HuH-7 (cell line): ENCODE measurements at places on chromosomes 3 and 15.

DNA sequence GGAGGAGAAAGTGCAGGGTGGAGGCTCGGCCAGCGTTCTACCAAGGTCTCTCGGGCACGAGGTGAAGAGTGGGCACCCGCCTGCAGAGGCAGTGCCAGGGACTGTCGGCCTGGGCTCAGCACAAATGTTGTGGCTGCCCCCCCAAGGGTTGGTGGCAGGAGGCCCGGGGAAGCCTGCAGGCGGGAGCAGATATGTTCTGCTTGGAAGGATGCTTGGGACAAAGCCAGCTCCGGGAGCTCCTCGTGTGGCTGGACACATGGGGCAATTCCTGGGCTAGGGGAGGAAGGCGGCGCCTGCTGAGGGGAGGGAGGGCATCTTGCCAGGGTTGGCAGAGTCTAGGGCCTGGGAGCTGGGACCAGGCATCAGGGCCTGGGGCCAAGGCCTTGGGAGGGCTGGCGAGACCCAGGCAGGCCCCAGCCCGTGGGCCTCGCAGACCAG, 30.4 kb upstream of the FBLN2 start:
- no peak for DNase-seq

- DNase-seq, result no peak
Measured at GRCh38 chr3:175312791-175313190, 453.7 kb downstream of the NAALADL2 start.

DNA sequence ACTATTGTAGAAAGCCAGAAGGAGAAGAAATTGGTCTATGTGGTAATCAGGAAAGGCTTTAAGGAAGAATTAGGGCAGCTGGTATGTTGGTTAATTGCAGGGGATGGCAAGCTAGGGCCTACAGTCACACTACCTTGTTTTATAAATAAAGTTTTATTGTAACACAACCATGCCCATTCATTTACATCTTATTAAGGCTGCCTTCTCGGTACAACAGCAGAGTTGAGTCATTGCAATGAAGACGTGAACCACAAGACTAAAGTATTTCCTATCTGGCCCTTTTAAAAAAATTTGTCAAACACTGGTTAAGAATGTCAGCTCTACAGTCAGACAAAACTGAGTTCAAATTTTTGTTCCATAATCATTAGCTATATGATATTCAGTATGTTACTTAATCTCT, 8.3 kb downstream of the SERPINI1 start:
- DNase-seq, result no peak

DNA sequence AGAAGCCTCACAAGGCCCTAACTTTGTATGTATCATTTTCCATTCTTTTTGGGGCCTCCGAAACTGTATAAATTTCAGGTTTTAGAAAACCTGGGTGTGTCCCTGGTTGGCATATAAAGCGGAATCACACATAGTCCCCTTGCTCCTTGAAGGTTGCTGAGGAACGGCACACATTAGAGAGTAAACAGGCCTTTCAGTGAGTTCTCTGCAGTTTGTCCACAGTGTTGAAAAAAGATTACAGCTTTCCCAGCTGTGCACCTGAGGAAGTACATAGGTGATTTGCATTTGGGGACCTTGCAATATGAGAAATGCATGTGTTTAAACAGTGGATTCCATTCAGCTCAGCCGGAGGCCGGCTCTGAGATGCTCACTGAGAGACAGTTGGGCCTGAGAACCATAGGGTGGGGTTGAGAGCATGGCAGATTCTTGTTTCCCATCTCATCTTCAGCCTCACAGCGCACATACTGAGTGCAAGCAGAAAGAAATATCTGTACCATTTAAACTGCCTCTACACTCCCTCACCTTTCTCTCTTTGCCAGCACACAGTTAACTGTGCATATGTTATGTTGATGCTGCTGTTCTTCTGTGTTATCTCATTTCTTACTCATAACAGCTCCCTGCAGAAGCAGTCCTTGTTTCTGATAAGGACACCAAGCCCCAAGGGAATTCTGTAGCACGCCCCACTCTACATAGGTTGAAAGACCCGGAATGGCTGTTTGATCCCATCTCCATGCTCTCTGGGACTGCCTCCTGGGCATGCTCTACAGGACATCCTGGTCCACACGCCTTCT, 60.4 kb downstream of the BOC start:
- DNase-seq, result no peak

DNA sequence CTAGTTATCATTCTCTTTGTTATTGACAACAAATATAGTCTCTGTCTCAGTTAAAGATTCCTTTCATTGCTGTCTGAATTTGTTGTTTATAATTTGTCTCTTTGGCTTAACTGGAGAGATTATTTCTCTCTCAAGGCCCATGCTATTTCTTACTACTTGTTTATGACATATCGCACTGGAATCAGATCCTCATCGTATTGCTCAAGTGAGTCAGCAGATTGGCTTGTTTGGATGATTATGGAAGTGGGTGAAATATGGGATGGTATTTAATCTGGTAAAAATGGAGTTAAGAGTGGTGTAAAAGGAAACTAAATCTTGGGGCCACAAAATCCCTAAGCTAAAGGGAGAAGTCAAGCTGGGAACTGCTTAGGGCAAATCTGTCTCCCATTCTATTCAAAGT, 613.1 kb downstream of the SI start:
- no peak for DNase-seq

- DNase-seq, result no peak
Measured at GRCh38 chr3:180072786-180073185, 36.0 kb upstream of the PEX5L start.

DNA sequence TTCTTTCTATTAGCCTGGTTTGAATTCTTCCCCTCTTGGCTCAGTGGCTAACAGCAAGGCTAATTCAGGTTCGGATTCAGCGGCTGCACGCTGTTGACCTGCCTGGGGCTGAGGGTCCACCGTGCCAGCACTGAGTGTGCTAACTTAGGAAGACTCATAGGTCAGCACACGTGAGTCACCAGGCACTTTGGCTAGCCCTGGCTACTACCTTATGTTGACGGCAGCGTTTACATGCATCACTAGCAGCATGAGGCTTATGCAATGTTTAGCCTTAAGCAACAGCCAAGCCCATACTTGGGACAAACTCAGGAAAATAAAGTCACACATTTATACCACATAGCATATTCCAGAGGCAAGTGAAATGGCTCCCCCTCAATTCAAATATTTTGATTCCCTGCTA, 137.7 kb downstream of the RAB11A start:
- no peak for DNase-seq

- DNase-seq, result no peak
Measured at GRCh38 chr3:157107644-157108133, 52.3 kb downstream of the CCNL1 start.

- DNase-seq, result peak; percentile 91
Measured at GRCh38 chr15:73927476-73928240, 1.4 kb downstream of the LOXL1 start.

- DNase-seq, result no peak
Measured at GRCh38 chr3:82129221-82129801, 367.9 kb upstream of the GBE1 start.

GRCh38 chr3:71949442-71949841, 164.5 kb upstream of the PROK2 start:
- DNase-seq, result no peak

GRCh38 chr3:112027142-112027541, 7.4 kb upstream of the TMPRSS7 start:
- DNase-seq, result no peak

DNA sequence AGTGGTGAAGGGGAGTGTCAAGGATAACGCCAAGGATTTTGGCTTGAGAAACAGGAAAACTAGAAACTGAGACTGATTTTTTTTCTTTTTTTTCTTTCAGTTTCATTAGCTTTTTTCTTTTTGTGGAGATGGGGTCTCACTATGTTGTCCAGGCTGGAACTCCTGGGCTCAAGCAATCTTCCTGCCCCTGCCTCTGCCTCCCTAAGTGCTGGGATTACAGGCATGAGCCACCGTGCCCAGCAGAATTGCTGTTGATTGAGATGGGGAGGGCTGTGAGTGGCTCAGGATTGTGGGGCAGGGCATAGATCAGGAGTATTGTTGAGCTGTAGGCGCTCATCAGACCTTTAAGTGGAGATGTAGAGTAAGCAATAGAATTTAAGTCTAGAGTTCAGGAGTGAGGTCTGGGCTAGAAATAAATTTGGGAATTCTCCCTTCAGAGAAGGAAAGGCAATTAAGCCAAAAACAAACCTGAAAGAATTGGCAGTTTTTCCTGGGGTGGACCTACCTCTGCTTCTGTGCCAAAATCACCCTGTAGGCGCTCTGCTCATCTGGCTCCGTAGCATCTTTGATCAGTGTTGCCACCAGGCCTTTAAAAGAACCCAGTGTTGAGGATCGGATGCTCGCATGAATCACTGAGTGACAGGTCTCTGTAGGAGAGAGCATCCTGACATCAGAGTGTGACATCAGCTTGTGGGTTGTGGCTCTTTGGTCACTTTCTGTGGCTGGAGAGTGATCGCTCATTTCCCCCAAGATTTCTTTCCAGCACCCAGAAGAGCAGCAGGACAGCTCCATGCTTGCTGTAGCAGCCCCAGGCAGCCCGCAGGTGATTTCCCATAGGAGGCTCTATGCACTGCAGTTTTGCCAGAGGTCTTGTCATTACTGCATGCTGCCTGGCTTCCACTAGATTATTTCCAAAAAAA, 15.8 kb downstream of the ABHD17C start:
- no peak for DNase-seq
